ENCODE measurements at places on chromosomes 7 and 10.

DNA sequence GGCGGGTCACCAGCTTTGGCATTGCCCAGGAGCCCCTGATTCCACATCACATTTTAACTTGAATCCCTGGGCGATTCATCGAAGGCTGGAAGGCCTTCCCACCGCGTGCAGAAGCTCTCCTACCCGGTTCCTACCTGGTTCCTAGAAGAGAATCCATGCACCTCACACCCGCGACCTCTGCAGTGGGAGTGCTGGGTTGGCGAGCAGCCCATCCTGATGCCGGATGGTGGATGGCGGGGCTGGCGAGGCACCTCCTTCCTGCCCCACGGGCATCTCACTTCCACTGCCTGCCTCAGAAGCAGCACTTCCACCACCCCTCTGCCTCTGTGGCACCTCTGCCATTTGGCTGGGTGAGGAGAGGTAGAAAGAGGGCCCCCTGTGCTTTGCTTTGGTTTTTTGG, 32.0 kb downstream of the NUB1 start:
- no peak for DNase-seq

- DNase-seq = no peak
These were observed 262.8 kb downstream of the ZEB1 start for GRCh38 chr10:31581741-31582323.

GRCh38 chr7:74306730-74307469, 17.7 kb downstream of the CLIP2 start:
- DNase-seq = no peak

GRCh38 chr10:72276013-72276387, 2.3 kb downstream of the DDIT4 start:
- no peak for DNase-seq

DNA sequence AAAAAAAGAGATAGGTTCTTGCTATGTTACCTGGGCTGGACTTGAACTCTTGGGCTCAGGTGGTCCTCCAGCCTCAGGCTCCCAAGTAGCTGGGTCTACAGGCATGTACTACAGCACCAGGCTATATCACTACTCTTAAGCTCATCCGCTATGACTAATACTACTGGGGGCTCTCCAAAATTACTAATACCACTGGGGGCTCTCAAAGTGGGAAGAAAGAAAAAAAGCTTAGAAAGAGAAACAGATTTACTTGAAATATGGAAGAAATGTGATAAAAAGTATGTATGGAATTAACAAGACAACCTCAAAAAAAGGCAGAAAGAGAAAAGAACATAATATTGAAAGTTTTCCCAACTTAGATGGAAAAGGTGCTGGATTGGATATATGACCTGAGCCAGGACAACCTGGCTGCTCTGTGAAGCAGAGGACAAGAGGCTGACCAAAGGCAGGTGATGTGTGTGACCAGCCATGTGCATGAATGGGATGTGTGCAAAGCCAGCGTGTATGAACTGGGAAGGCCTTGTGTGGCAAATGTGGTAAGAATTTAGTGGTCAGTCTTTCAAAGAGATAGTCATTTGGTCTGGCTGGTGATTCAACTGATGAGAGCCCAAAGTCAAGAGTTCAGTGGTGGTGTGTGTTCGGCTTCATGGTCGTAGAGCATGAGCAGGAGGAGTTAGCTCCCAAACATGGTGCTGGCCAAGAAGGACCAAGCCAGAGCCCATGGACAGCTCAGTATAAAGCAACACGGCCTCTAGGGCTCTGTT, 232.4 kb upstream of the KLF14 start:
- DNase-seq = no peak

GRCh38 chr10:116101616-116102315, 171.2 kb downstream of the GFRA1 start:
- DNase-seq = no peak
